Osteocyte (in vitro differentiated cells): ENCODE measurements at places on chromosomes 3 and 15. TPM values are rescaled to one million over a fixed set of nuclear protein-coding genes. Genes with fewer than 3 reads are reported as not detected.

THAP10 gene
- 1.5 and 1.7 TPM in 2 replicates for total RNA-seq

PRSS50 gene
- not detected in 2 replicates for total RNA-seq

DNA sequence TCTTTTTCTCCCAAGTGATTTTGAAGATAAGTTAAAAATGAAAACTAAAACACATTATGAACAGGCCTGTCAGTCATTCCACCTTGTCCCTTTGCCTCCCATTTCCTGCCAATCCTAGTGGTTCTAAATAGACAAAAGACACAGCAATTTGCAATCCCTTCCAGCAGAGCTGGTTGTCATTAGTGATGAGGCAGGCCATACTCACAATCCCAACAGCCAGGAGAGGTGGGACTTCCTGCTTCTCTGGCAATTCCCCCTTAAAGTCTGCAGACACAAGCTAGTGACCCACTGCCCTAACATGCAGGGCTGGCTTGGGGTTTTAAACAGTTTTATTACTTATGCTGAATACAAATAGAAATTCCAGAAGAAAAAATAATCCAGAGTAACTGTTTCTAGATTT lies 38.4 kb upstream of the RBP1 start:
- H3K27ac ChIP-seq, result no peak overlapping the region
- H3K36me3 ChIP-seq, result no peaks in the 10 kb centered on the region
- no peak overlapping the region for H3K4me3 ChIP-seq
- no peaks in the 10 kb centered on the region for H3K4me1 ChIP-seq
- H3K27me3 ChIP-seq, result peaks cover 18% of the 10 kb centered on the region

DNA sequence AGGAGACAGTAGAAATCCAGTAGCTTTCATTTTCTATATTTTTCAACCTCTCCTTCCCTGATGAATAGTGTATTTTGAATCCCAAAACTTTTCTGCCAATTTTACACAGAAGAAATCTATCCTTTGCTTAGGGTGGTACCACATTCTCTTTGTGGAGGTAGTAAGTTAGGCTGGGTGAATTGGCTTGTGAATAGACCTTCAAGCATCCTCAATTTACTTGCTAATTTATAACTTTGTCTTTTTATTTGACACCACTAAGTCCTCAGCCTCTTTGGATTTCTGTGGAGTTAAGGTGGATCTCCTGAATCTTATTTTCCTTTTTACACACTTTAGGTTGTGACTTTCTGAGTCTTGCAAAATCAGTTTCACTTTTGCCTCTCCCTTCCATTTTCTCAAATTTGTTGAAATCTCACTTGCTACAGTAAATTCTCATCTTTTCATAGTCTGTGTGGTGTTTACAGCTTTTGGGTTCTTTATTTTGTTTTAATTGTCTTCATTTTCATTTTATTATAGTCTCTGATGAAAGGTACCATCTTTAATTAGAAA lies 5.7 kb upstream of the PLSCR1 start:
- peaks cover 19% of the 10 kb centered on the region for H3K4me1 ChIP-seq
- no peaks in the 10 kb centered on the region for H3K27me3 ChIP-seq
- H3K27ac ChIP-seq, result peak overlapping the region; percentile 33
- no peaks in the 10 kb centered on the region for H3K36me3 ChIP-seq

GRCh38 chr3:166190360-166190759 lies 353.1 kb upstream of the BCHE start:
- peaks cover 3% of the 10 kb centered on the region for H3K27me3 ChIP-seq
- H3K4me1 ChIP-seq, result no peaks in the 10 kb centered on the region
- DNase-seq, result no peak
- no peak overlapping the region for H3K27ac ChIP-seq

DNA sequence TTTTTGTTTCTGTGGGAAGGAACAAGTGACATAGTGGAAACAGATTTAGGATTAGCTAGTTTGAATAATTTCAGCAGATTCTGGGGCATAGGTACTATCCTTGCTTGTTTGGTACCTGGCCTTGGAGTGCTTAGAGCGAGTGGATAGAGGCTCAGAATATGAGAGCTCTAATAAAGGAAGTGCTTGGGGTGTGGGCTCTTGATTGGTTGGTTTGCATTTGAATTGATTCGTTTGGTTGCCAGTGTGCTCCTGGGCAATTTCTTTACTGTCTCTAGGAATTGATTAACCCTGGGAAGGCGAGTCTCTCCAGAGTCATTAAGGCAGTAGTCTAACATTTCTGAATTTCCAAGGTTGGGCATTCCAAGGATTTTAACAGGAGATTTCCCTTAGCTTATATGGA lies 98.0 kb downstream of the DTWD1 start:
- H3K4me1 ChIP-seq, result no peaks in the 10 kb centered on the region
- H3K27me3 ChIP-seq, result peaks cover 3% of the 10 kb centered on the region
- DNase-seq, result no peak
- no peak overlapping the region for H3K27ac ChIP-seq
- H3K36me3 ChIP-seq, result no peaks in the 10 kb centered on the region

OR5H1 gene
- total RNA-seq, result not detected in 2 replicates

TRH gene
- not detected in 2 replicates for total RNA-seq

ASB14 gene
- total RNA-seq, result not detected in 2 replicates
